ENCODE measurements at places on chromosomes 13 and 19. TPM values are rescaled to one million over a fixed set of nuclear protein-coding genes. Genes with fewer than 3 reads are reported as not detected.

DNA sequence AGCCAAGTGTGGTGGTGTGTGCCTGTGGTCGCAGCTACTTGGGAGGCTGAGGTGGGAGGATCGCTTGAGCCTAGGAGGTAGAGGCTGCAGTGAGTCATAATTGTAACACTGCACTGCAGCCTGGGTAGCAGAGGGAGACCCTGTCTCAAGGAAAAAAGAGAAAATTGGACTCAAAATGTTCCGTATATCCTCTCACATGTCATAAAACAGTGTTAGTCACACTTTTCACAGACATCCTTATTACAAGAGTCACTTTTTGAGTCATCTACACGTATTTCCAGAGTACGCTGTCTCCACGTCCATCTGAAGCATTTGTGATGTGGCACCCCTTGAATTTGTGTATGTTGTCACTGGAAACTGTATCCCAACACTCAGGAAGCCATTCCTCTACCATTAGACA, 133.0 kb downstream of the SIPA1L3 start:
- no peaks in the 10 kb centered on the region for H3K36me3 ChIP-seq
- H3K4me3 ChIP-seq: no peak overlapping the region
- no peaks in the 10 kb centered on the region for H3K4me1 ChIP-seq
- no peak for DNase-seq
- H3K27ac ChIP-seq: no peak overlapping the region
- H3K27me3 ChIP-seq: no peaks in the 10 kb centered on the region

- H3K27me3 ChIP-seq: no peaks in the 10 kb centered on the region
- H3K36me3 ChIP-seq: no peaks in the 10 kb centered on the region
- H3K4me3 ChIP-seq: peak overlapping the region; percentile 94
- peaks cover 21% of the 10 kb centered on the region for H3K4me1 ChIP-seq
- no peak for DNase-seq
Observed at GRCh38 chr19:18153556-18154134, 682 bp downstream of the PIK3R2 start.

- H3K27me3 ChIP-seq: no peaks in the 10 kb centered on the region
- H3K36me3 ChIP-seq: no peaks in the 10 kb centered on the region
- no peak overlapping the region for H3K27ac ChIP-seq
- DNase-seq: no peak
- H3K4me3 ChIP-seq: no peak overlapping the region
Observed at GRCh38 chr13:100941377-100942368, 267.1 kb upstream of the TMTC4 start.

- no peaks in the 10 kb centered on the region for H3K27me3 ChIP-seq
- H3K27ac ChIP-seq: peak overlapping the region; percentile 21
- peak; percentile 52 for DNase-seq
Observed at GRCh38 chr19:39297931-39298634, 1.9 kb downstream of the IFNL1 start.

The CEACAM6 gene
- total RNA-seq: not detected

Data from CD8-positive, alpha-beta memory T cell (primary cell).